ENCODE measurements at places on chromosomes 7 and 10.

- DNase-seq, result no peak
These were observed 23.7 kb downstream of the CRPPA start for GRCh38 chr7:16397501-16398145.

DNA sequence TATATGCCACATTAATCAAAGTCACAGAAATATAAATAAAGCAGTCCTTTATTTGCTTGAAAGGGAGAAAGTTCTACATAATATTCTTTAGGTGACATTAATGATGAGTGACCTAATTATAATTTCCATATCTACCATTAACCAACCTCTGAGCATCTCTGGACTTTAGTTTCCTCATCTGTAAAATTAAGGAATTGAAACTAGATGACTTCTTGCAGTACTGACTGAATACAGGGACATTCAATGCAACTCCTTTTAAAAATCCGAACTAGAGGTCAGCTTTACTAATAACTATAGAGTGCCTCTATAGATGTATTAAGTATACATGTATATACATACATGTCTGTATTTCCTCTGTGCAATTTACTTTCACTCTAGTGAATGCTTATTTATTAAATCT is 3.9 kb downstream of the FMC1 start:
- no peak for DNase-seq

GRCh38 chr7:2719007-2719406 is 31.0 kb downstream of the AMZ1 start:
- no peak for DNase-seq

- DNase-seq, result no peak
These were observed 317.6 kb downstream of the RPS24 start for GRCh38 chr10:78351283-78351682.

DNA sequence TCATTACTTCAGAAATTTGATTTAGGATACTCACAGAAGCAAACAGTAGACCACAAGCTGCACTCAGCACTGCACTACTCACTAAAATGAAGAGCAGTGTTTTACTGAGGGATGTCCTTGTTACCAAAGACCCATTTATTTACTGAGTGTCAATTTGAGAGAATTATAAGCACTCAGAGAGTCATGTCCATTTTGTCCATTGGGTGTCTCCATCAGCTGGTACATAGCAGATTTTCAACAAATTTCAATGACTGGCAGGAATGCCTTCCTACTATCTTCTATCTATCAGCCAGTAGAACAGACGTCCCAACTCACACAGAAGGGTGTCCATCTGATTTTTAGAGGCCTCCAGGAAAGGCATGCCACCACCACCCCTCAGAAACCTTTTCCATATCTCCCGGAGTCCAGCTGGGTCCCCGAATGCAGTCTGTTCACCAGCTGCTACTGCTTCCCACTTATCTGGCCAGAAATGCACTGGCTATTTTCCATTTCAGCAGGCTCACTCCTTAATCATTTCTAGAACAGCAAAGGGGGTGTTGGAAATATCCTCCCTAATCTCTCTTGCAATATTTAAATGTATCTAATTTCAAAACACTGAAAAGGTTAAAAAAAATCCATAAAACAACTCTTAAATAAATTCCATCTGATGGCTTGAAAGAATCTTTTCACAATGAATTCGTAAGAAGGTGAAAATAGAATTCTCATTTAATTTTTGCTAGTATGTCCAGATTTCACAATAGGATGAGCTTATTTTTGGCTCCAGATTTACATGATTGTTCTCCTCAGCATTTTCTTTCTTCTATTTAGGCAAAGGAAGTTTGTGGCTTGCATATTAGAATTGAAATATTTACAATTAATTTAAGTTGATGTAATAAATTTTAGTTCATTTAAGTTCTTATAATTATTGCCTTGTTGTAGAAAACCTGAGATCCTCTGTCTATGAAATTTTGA is 1164.0 kb upstream of the CELF2 start:
- DNase-seq, result no peak

- DNase-seq, result peak; percentile 87
These were observed 14.5 kb upstream of the PAX2 start for GRCh38 chr10:100730725-100731406.

DNA sequence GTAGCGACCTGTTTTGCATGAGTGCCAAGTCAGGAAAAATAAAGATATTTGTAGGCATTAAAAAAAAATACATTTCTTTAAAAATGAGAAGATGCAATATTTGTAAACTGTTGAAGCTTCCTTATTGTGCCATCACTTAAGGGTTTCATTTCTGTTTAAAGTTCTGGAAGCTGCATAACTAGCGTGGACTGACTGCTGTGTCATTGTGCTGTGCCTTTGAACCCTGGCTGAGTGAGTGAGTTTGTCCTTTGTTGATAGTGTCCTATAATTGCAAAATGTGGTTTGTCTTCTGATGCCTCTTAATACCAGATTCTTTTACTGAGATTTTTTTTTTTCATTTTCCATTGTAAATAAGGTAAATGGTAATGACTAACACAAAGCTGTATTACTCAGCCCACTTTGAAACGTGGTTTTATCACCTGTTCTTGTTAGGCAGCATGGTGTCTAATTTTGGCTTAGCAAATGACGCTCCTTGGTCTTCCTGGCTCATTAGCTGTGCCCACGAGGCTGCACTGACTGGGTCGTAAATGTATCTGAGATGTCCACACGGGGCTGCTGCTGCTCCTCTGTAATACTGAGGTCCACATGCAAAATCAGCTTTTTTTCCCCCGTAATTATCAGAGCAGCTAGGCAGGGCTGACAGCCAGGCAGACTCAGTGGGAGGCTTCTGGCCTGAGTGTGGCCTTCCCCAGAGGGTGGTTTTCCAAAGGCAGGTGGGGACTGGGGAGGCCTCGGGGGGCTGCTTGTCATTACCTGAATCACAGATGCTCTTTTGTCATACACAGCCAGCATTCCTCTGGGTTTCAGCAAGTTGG is 14.8 kb downstream of the ZSCAN25 start:
- peak; percentile 28 for DNase-seq

DNA sequence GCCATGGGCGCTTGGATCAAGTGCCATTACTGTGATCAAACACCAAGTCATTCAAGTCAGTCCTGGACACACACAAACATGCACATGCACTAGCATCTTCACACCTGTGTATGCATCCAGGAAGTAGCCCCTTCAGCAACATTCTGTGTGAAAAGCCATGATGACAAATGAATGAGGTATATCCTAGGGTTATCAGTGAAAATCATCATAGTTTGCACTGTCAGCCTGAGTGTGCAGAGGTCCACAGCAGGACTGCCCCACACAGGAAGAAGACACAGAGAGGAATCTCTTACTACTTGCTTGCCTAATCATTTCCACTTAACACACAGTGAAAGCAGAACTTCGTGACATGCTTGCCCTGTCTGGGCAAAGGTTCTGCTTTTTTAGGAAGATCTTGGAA is 184.0 kb upstream of the ADO start:
- DNase-seq, result no peak

GRCh38 chr10:5975641-5976473 is 1.5 kb downstream of the IL15RA start:
- DNase-seq, result no peak

- DNase-seq, result no peak
These were observed 52.7 kb upstream of the BTRC start for GRCh38 chr10:101301111-101301731.

DNA sequence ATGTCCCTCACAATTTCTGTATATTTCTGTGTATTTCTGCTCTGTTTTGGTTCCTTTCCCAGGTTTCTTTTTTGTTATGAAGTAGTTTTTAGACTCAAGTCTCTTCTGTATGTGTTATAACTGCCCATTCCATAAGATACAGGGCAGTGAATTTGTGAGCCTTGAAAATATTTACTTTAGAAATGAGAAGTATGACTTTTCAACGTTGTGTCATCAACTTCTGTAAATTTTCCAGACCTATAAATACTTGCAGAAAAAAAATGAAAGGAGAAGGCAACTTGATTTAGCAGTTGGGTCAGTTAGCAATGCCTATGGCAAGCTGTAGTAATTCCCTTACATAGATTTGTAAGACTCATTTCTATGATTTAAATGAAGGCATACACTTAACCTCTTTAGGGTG is 11.5 kb downstream of the EGFR start:
- no peak for DNase-seq

DNA sequence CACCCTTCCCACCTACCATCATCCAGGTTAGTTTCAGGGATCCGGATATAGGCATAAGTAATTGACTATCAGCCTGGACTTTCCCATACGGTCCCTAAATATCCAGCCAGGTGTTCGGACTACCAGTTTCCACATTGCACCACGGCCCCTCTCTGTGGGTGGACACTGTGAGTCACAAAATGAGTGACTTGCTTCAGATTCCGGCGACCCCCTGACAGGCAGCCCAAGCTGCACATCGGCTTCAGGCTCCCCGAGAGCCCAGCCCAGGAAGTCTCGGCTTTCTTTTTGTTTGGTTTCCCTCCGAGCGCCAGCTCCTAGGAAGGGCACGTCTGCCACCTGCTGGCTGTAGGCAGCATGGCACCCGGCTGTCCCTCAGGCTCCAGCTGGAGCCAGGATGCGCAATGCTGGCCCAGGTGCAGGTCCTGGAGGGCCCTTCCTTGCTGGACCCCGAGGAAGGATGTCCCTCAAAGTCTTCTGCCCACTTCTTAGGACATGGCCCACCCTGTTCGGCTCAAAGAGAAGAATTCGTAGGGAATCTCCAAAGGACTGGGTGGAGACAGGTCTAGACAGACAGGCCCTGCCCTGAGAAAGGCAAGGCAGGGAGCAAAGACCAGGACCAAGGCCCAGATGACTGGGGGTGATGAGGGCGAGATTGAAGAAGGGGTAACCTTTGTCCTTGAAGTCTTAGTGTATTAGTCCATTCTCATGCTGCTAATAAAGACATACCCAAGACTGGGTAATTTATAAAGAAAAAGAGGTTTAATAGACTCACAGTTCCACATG is 10.6 kb downstream of the HABP2 start:
- DNase-seq, result peak; percentile 61

DNA sequence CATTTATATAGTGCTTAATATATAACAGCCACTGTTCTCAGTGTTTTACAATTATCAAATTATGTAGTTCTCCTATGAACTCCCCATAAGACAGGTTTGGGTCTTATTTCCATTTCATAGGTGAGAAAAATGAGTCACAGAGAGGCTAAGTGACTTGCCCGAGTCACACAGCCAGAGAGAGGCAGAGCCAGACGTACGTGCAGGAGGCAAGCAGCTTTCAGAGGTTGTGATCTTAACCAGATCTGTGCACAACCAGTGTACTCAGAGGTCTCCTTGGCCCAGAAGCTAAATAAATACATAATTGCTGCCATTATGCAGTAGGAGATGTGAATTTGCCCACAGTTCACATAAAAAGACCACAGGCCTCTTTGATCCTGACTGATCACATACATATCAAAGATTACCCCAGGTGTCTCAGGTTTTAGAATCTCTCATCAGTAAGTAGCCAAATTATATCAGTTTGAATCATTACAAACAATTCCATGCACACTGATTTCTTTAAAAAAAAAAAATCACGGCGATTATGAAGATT is 304.7 kb upstream of the AOAH start:
- no peak for DNase-seq

GRCh38 chr10:98296524-98296923 is 28.5 kb upstream of the LOXL4 start:
- DNase-seq, result no peak

GRCh38 chr7:23226844-23227450 is 19.6 kb upstream of the GPNMB start:
- DNase-seq, result no peak

GRCh38 chr7:146414937-146415336 is 298.3 kb downstream of the CNTNAP2 start:
- no peak for DNase-seq

GRCh38 chr7:99268577-99268908 is 4.1 kb upstream of the MYH16 start:
- no peak for DNase-seq

DNA sequence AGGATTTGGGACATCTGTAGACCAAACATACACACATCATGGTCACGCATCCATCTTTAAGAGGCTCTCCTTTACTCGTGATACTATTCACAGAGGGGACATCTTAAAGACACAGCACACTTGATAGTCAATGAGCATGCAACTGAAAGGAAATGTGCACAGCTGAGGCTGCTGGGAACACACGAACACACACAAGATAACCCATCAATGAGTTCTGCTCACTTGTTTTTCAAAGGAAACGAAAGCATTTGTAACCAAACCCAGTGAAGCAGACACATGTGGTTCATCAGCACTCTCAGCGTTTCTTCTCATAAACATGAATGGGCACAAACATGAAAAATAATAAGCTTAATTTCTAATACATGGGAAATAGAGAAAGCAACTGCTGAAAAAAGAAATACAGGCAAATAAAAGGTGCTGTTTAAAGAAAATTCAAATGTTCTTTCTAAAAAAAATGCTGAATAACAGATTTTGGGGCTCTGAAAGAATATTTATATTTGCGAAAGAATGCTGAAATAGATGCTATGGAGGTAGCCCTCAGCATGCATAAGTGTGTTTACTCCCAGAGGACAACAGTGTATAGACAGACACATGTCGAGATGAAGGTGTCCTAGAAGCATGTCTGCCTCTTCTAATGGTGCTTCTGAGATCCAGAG is 59.7 kb upstream of the LAMB4 start:
- no peak for DNase-seq

- peak; percentile 83 for DNase-seq
These were observed at the start of gene CSGALNACT2 for GRCh38 chr10:43138021-43138756. Gene CSGALNACT2, plus strand, starts transcription at chr10:43138445. Its CDS starts 16,705 bp downstream, at chr10:43155150.

DNA sequence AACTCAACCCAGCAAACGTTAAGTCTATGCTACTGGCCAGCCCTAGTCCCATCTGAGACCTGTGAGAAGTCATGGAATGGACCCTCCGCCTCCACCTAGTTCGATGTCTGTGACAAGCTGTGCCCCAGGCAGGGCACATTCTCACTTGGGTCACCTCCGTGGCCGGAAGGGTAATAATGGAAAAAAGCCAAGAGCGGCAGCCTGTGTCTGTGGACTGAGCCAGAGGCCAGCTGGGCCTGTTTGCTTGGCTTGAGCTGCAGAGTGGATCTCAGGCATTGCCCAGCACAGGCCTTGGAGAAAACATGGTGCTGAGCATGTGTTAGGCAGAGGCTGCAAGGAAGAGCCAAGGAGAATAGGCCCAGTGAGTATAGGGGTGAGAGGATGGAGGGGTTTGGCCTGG is 97.8 kb downstream of the GALNT17 start:
- DNase-seq, result no peak

DNA sequence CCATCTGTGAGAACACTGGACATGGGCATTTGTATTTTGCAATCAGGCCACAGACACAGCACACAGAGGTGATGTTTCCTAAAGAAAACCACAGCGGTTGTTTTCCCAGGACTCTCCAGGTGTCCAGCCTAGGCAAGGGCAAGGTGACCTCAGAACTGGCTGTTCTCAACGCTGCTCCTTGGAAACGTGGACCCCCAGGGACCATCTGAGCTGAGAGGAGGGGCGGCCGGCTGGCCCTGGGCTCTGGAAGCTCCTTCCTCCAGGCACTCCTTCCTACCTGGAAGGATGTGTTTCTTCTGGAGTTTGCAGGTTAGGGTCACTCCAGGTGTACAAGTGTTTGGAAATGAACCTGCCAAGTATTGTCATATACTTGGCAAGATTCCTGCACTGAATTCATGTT is 103.1 kb downstream of the ADARB2 start:
- no peak for DNase-seq

All from Caki2 (cell line).